AG20443 (cell line): ENCODE measurements at places on chromosomes 6 and 20.

- no peak for DNase-seq
Measured at GRCh38 chr20:3477861-3478544, 7.2 kb downstream of the ATRN start.

- DNase-seq = peak; percentile 74
Measured at GRCh38 chr6:5422321-5422915, 161.1 kb downstream of the FARS2 start.

GRCh38 chr6:147639279-147639678 is 130.8 kb downstream of the SAMD5 start:
- DNase-seq = no peak

DNA sequence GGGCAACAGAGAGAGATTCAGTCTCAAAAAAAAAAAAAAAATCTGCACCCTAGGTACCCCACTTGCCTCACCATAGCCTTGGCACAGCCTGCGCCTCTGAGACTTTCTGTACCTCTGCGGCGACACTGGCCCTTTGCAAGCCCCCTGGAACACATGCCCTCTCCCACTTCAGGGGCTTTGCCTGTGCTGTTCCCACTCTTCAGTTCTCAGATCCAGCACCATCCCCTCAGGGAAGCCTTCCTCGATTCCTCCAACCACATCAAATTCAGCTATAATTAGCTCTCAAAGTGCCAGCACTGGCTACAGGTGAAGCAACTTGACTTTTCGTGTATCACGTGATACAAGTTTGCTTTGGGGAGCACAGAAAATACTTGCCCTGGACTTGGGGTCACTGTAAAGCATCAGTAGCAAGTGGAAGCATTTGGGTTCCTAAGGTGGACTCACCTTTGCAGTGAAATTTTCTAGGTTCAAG is 2.1 kb upstream of the UBE2V1 start:
- no peak for DNase-seq

DNA sequence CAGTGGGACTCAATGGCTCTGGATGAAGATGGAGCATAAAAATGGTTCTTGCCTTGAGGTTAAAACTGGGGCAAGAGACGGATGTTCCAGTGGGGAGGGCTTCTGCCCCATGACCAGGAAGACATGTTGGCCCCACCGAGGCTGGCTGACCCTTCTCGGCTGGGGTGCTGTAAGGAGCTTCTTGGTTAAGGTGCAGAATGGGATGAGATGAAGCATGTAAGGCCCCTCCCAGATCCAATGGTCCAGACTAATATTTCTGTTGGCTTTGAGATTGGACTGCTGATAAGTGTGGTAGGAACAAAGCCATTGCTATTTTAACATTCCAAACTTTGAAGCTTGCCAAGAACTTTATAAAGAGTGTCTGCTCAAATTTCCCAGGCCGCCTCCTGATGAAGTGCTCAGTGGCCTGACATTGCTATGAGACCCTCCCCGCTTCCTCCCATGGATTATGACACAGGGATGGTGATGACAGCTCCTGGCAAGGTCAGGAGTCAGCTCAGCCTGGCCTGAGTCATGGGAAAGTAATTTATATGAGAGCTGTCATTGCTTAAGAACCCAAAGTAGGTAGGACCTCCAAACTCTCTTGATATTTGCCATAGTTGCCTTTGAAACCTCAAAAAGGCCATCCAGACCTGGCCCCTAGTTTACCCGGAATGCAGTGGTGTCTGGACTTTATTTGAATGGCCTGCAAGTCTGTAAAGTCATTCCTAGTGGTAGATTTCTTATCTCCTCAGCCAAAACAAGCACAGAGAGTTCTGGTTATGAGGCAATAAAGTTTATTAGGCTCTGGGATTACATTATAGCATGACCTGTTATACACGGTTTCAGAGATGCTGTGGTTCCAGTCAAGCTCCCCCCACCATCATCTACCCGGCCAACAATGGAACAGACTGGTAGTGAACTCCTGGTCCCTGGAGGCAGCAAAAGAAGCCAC is 55.2 kb downstream of the TGM2 start:
- DNase-seq = peak; percentile 90

DNA sequence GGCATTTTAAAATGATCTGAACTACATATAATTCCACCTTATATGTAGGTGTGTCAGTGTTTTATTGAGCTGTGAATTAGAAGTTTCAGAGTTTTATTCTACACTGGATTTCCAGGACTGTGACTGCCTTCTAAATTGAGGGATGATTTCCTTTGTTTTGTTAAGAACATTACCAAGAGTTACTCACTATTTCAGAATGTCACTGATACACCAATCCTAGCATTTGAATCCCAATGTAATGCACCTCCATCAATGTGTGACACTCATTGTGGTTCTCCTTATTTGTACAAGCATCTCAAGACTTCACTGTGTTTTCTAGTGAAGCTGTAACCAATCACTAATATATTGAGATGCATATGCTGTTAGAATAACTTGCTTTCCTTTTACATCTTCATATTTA is 86.8 kb downstream of the PLCB1 start:
- peak; percentile 36 for DNase-seq

DNA sequence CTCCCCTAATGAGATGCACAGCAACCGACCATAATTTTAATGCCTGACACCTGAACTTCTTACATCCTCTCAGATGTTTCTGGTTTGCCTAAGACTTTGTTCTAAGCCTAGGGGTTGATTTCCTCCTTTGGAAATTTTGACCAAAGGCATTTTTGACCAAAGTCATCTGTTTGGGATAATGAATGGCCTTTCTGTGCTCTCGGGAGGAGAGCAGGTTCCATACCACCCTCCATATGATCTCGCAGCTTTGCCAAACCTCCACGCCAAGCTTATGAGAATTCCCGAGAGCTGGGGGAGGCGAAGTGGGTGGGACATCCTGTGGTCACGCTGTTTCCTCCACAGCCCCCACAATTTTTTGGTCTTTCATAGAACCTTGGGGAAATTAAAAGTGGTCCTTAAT is 91.7 kb downstream of the SCML4 start:
- DNase-seq = no peak
